ENCODE measurements at places on chromosomes 16 and 17.

DNA sequence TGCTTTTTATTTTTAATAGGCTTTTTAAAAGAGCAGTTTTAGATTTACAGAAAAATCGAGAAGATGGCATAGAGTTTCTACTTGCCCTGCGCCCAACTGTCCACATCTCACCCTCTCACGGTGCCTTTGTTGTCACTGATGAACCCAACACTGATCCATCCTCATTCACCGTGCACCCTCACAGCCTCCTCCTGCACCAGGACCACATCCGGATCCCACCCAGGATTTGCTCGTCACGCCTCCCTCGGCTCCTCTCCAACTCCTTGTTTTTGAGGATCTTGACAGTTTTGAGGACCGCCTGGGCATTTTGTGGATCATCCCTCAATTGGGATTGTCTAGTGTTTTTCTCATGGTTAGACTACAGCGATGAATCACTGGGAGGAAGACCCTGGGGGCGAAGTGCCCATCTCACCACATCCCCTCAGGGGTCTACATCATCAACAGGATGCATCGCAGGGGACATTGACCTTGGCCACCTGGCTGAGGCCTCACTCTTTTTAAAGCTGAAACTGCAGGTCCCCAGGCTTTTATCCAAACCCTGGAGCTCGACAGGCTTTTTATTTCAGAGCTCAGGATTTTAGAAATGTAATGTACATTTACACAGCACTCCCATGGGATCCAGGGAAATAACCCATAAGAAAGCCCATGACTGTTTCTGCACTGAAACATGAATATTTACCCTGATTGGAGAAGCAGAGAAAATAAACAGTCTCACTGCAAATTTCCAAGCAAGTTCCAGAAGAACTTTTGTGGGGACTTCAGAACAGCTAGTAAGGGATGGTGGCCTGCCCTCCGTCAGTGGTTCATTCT is 71.8 kb upstream of the ZNF469 start:
- H3K27ac ChIP-seq, result no peak overlapping the region
- H3K27me3 ChIP-seq, result peaks cover 32% of the 10 kb centered on the region
- H3K4me1 ChIP-seq, result no peaks in the 10 kb centered on the region
- H3K36me3 ChIP-seq, result peaks cover 5% of the 10 kb centered on the region

DNA sequence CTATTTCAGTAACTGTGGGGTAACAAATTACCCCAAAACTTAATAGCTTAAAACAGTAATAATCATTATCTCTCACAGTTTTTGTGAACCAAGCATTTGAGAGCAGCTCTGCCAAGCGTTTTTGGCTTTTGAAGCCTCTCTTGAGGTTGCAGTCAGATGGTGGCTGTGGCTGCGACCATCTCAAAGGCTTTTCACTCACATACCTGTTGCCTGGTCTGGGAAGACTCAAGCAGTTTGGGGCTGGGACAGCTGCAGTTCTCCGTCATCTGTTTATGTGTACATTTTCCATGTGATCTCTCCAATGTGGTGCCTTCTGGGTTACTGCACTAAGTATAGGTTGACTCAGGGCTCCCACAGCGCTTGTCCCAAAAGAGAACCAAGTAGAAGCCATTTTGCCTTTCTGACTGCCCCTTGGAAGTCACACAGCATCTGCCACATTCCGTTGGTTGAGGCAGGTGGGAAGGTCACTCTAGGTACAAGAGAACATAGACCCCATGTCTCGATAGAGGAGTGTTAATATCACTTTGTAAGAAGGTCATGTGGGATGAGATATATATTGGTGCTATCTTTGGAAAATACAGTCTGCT is 49.6 kb downstream of the LDHD start:
- no peak overlapping the region for H3K4me3 ChIP-seq
- peaks cover 4% of the 10 kb centered on the region for H3K36me3 ChIP-seq
- H3K4me1 ChIP-seq, result peaks cover 71% of the 10 kb centered on the region
- H3K27me3 ChIP-seq, result no peaks in the 10 kb centered on the region

GRCh38 chr16:23544436-23544835 is 12.7 kb downstream of the EARS2 start:
- H3K27ac ChIP-seq, result no peak overlapping the region
- peaks cover 33% of the 10 kb centered on the region for H3K36me3 ChIP-seq
- no peaks in the 10 kb centered on the region for H3K4me1 ChIP-seq
- DNase-seq, result no peak

DNA sequence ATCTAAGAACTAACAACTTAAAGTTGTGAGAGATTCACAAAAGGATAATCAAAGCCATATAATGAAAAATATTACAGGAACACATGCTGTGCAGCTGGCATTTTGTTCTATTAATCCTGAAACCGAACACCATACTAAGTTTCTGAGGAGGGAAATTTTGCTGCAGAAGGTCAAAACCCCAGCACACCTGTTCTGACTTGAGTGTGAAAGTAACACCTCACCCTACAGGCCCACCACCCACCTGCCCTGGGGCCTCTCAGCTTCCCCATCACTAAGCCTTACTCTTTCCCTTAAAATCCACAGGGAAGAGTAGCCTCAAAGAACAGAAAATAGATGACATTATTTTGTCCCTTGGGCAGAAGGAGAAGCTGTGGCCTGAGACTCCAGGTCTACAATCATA is 44.8 kb downstream of the STAT5A start:
- H3K27me3 ChIP-seq, result no peaks in the 10 kb centered on the region
- H3K36me3 ChIP-seq, result peaks cover 49% of the 10 kb centered on the region
- no peak overlapping the region for H3K4me3 ChIP-seq
- H3K27ac ChIP-seq, result no peak overlapping the region
- peaks cover 17% of the 10 kb centered on the region for H3K4me1 ChIP-seq

DNA sequence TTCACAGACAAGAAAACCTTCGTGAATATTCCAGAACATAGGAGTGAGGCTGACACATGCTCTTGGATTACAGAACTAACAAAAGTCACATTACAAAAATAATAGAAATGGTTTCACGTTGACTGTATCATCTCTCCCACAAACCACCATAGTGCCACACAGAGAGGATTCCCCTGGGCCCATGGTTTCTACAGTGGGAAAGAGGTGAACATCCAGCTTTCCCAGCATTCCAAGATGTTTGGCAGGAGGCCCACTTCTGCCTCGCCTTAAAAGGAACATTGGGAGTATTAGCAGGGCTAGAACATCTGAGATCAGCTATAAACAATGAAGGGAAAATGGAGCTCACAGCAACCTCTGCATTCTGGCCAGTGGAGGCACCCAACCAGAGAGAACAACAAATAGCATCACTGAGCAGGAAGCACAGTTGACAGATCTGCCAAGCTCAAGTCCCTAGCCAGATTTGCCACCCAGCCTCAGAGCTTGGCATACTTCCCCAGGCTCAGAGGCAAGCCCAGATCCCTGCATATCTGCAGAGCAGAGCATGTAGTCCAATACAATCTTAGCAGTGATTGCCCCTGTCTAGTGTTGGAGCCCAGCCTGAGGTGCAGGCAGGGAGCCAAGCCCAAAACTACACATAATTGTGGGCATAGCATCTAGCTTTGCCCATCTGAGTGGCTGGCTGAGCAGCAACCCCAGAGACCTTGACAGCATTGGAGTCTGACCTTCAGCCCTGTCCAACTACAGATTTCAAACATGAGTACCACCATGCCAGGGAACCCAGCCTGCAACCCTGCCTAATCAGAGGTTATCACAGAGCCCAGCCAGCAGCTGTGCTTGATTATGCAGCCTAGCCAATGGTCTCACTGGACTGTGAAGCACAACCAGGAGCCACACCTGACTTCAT is 260.4 kb downstream of the CEP112 start:
- peaks cover 58% of the 10 kb centered on the region for H3K36me3 ChIP-seq
- H3K27ac ChIP-seq, result no peak overlapping the region
- no peaks in the 10 kb centered on the region for H3K27me3 ChIP-seq
- H3K4me1 ChIP-seq, result no peaks in the 10 kb centered on the region

- H3K4me3 ChIP-seq, result no peak overlapping the region
- H3K4me1 ChIP-seq, result no peaks in the 10 kb centered on the region
- peaks cover 25% of the 10 kb centered on the region for H3K27me3 ChIP-seq
- peaks cover 8% of the 10 kb centered on the region for H3K36me3 ChIP-seq
- H3K27ac ChIP-seq, result no peak overlapping the region
- DNase-seq, result no peak
These were observed 57.4 kb downstream of the C16orf78 start for GRCh38 chr16:49431040-49431439.

DNA sequence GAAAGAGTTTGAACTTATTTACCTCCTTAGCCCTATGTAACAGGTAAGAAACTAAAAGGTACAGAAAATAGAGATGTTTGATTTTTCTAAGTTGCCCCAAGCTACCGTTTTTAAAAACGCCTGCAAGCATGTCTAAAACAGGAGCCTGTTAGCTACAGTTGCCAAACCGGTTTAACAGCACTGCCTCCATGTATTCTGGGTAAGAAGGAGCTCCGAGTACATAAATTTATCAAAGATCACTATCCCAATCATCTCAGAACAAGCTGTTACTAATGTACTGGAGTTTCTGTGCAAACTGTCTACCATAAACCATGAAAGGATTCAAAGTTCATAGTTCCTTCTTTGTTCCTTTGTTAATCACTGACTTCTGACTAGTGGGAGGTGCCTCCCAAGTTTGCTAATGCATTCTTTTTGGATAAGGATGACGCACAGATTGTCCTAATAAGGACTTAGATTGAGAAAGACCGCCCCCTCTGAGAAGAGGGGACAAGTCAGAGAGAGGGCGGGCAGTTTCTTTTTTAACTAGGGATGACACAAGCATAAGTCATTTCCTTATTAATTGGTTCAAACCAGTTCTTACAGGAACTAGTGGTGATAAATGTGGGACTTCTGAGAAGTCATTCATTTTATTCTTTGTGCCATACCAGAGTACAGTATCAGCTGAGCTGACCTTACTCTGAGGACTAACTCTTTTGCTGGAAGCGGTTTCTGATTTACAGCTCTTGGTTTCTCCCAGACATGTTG is 55.3 kb downstream of the TUBD1 start:
- H3K4me3 ChIP-seq, result peak overlapping the region; percentile 78
- DNase-seq, result peak; percentile 13
- H3K27me3 ChIP-seq, result no peaks in the 10 kb centered on the region
- H3K36me3 ChIP-seq, result peaks cover 26% of the 10 kb centered on the region
- peaks cover 48% of the 10 kb centered on the region for H3K4me1 ChIP-seq

- H3K27me3 ChIP-seq, result peaks cover 3% of the 10 kb centered on the region
- H3K4me3 ChIP-seq, result no peak overlapping the region
- DNase-seq, result no peak
These were observed 27.0 kb downstream of the ZFPM1 start for GRCh38 chr16:88479793-88480760.

DNA sequence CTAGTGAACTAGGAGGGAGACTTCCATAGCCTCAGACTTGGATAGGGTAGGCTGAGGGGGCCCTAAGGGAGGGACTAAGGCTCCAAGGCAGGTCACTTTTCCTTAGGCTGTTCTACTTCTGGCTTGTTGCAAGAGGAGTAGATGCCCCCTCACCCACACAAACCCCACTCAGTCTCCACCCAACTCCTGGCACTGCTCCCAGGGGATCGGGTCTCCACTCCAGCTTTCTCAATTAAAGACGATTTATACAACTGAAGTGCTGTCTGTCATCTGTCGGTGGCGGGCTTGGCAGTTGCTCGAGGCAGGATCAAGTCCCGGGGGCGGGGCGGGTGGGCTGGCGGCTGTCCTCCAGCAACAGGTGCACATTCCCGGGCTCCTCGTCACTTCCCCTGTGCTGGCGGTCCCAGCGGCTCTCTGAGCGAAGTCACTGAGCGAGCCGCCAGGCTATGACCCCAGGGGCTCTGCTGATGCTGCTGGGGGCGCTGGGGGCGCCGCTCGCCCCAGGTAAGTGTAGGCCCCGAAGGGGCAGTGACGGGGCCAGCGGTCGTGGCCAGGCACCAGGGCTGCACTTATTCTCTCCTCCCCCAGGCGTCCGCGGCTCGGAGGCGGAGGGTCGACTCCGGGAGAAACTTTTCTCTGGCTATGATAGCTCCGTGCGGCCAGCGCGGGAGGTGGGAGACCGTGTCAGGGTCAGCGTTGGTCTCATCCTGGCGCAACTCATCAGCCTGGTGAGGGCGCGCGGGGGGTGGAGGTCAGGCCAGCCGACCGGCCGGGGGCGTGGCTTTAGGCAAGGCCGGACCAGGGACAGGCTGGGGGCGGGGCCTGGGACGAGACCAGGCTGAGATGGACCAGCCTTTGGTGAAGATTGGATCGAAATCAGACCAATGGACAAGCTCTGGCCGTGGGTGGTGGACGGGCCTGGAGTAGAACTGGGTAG is at the start of gene CHRNB1:
CHRNB1 (plus strand) TSS at position 380 of the 937 bp plus-strand sequence; CDS start at position 447, 67 bp downstream.
- peaks cover 5% of the 10 kb centered on the region for H3K36me3 ChIP-seq
- DNase-seq, result peak; percentile 94
- H3K27ac ChIP-seq, result peak within 1 kb of the TSS; percentile 21
- peaks cover 48% of the 10 kb centered on the region for H3K27me3 ChIP-seq
- peak within 1 kb of the TSS; percentile 84 for H3K4me3 ChIP-seq
- peaks cover 68% of the 10 kb centered on the region for H3K4me1 ChIP-seq

DNA sequence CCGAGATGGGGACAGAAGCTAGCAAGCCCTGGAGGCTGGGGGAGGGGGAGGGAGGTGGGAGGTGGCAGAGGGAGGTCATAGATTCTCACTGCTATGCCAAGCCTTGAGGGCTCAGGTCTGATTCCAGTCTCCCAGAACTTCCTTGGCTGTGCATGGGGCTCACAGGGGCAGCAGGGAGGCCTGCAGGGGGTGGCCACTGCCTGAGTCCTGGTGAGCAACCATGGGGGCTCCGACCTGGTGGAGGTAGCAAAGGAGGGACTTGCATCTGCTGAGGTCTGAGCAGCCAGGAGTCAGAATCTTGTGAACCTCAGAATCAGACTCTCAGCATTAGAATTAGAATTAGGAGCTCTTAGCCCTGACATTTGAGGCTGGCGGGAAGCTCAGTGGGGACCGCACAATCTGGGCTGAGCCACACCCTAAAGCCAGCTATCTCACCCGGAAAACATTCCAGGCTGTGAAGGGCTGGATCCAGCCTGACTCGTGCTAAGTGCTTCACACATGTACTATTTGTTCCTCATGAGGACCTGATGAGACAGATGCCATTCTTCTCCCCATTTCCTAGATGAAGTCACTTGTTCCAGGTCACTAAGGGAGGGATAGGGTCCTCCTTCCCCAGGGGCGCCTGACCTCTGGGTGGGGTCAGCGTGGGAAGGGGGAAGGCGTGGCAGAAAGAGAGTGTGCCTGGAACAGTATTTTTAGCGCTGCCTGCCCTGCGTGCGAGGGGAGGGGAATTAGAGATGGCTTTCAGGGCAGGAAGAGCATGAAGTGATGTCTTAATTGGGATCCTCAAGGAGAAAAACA is 17.3 kb upstream of the KCNJ12 start:
- no peaks in the 10 kb centered on the region for H3K36me3 ChIP-seq
- peaks cover 69% of the 10 kb centered on the region for H3K4me1 ChIP-seq
- no peak for DNase-seq
- H3K27me3 ChIP-seq, result peaks cover 27% of the 10 kb centered on the region
- H3K27ac ChIP-seq, result no peak overlapping the region

DNA sequence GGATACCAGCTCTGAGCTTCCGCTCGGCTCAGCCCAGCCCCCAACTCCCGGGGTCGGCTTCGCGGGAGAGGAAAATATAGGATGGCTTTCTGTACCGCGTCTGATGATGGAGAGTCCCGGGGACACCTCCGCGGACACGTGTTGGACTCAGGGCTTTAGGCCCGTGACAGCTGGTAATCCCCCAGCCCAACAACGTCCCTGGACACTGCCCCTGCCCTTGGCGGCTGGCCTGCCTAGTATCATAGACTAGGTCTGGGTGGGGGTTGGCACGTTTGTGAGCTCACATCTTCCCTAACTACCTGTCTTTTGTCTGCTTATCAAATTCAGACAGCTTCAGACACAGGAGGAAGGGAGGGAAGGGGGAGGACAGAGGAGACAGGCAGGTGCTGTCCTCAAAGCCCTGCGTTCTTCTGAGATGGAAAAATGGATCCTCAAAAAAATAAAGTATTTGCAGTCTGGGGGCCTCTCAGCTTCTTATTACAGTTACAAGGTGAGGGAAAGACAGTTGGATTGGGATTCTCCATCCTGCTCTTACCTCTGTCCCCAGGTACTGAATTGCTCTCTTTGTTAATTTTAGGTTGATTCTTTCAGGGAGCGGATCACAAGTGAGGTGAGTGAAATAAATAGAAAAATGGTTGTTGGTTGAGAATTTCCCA is 698 bp downstream of the PSME3 start:
- peak overlapping the region; percentile 99 for H3K27ac ChIP-seq
- H3K36me3 ChIP-seq, result peaks cover 41% of the 10 kb centered on the region
- peaks cover 19% of the 10 kb centered on the region for H3K27me3 ChIP-seq
- peak overlapping the region; percentile 94 for H3K4me3 ChIP-seq
